ENCODE measurements at places on chromosomes 12 and 14.
A peak's percentile ranks its signal among the peaks of the same experiment; 100 is the strongest.

GRCh38 chr14:69879175-69880043 is at the start of gene SMOC1:
SMOC1 (plus strand) TSS chr14:69879416; CDS start chr14:69879679, 263 bp downstream.
- no peak for DNase-seq

GRCh38 chr12:57625261-57626032 is 7.6 kb downstream of the B4GALNT1 start:
- DNase-seq, result no peak

- peak; percentile 98 for DNase-seq
Observed at GRCh38 chr12:12891080-12891880, at the start of gene GPRC5A. GPRC5A (plus strand) TSS chr12:12891562; CDS start chr12:12908250, 16,688 bp downstream.

DNA sequence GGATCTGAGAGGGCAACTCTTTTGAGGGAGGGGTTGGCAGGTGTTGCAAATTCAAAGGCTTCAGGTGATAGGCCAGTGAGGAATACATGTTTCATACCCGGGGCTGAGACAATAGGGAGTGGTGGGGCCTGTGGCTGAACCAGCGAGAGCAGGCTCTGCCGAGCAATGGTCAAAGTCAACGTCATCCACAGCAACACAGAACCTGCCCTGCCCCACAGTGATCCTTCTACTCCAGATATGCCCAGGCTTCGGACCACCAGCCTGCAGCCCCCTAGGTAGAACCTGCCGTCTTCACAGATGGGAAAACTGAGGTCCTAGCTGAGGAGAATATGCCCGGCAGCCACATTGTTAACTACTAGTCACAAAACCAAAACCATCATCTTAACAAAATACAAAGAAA is 4.1 kb downstream of the SERPINA1 start:
- DNase-seq, result no peak

DNA sequence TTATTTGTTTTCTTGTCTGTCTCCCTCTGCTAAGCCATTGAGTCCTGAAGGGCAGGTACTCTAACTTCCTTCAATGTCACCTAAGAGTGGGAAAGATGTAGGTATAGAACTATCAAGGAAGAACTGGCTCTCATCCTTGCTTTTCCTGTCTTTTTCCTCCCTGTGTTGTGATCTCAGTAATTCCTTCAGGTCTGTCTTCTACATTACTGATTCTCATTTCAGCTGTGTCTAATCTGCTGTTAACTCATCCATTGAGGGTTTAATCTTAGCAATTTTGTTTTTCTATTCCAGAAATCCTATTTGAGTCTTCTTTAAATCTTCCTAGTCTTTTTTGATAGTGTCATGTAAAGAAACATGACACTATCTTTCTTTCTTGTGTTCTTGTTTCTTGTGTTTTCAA is 124.5 kb upstream of the PLXNC1 start:
- DNase-seq, result no peak

DNA sequence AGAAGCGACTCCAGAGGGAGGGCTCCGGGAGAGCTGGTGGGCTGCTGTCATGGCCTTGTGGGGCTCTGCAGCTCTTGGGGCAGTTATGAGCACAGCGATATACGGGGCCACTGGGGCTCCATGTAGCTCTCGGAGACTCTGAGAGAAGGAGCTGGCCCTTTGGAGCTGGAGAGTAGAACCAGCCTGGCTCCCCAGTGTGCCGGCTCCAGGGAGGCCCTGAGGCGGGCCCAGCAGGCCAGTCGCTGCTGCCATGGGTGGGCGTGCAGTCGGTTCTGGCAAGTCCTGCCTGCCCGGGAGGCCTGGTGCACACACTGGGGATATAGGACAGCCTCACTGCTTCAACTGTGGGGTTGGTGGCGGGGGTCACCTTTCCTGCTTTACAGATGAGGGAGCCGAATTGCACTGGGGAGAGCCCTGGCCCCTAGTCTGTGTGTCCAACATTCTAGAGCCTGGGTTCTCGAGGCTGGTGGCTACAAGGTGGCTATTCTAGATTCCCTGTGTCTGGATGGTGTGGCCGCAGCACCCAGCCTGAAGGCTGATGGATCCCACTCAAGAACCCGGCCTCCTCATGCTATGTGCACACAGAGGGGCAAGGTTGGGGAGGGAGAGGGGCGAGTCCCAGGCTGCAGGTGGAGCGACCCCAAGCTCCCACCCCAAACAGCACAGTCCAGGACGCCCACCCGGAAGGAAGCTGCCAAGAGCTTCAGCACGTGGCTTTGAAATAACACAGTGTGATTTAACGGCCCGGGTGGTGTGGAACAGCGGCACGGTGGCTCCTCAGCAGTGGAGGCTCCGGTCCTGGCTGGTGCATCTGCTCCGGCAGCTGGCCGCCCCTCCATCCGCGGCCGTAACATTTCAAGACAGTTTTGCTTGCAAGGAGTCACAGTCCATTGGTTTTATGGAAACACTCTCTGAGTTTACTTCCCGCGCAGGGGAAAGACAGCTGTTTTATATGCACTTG is 188.3 kb upstream of the C14orf180 start:
- DNase-seq, result no peak

DNA sequence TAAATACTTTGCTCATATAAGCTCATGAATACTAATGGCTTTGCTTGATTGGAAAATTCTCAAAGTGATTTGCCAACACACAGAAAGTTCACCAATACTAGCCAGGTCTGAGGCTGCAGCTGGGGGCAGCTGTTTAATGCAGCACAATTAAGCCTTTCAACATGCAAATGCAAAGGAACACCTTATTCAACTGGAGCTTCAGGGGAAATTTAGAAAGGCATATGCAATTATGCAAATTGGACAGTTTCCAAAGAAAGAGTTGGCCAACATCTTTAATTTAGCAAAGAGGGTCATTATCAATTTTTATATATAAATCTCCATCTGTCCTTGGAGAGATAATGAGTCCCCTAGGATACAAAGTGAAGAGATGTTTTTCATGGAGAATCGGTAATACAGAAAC is 40.2 kb upstream of the OTOGL start:
- DNase-seq, result no peak

DNA sequence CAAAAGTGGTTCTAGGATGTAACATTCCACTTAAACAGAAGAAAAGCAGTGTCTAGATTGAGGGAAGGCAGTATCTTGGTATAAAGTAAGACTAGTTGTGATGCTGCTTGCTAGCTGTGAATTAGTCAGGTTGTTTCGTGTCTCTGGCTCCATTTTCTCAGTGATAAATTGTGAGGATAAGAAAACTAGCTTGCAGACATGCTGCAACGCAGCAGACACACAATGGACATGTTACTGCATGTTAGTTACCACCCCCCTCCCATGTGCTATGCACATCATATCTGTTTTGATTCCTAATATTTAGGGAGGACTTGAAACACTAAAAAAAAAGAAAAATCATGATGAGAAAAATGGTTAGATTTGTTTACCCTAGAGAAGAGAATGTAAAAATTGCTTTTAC is 2.9 kb downstream of the CCNK start:
- DNase-seq, result no peak

GRCh38 chr14:36300337-36300736 is 20.1 kb downstream of the MBIP start:
- DNase-seq, result peak; percentile 34

- no peak for DNase-seq
Observed at GRCh38 chr14:86673523-86673969, 1143.6 kb downstream of the FLRT2 start.

GRCh38 chr12:51994959-51995358 is 11.8 kb upstream of the TAMALIN start:
- DNase-seq, result no peak

GRCh38 chr12:71691504-71692129 is 5.7 kb downstream of the TMEM19 start:
- DNase-seq, result no peak

- peak; percentile 50 for DNase-seq
Observed at GRCh38 chr12:45216230-45216982, 511 bp downstream of the ANO6 start.

DNA sequence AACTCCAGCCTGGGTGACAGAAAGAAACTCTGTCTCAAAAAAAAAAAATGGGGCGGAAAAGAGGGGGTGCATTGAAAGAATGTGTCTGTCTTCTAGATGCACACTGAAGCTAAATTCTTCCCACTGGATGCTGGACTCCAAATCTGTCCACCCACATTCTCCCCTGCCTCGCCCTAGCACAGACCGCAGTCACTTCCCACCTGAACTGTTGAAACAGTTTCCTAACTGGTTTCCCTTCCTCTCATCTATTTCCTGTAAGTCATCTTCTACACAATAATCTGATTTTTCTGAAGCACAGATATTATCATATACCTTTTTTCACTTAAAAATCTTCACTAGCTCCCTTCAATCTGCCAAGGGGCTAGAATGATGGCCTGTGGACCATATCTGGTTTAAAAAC is 1.5 kb upstream of the HCAR1 start:
- DNase-seq, result no peak

- no peak for DNase-seq
Observed at GRCh38 chr12:76920172-76921099, 41.6 kb upstream of the CSRP2 start.

DNA sequence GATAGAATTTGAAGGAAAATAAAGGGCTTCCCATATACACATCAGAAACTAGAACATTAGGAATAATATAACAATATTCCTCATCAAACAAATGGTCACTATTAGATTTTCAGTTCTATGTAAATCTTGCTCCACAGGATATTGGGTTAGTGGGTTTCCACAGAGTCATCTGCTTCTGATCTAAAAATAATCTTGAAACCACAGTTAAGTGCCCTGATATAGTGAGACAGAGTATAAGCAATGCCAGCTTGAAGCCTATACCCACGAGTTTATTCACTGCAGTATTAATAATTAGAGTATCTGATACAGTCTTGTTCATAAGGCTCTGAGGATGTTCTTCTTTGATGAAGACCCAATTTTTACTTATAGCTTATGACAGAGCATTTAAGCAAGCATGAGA is 74.5 kb upstream of the ATF7IP start:
- DNase-seq, result no peak

DNA sequence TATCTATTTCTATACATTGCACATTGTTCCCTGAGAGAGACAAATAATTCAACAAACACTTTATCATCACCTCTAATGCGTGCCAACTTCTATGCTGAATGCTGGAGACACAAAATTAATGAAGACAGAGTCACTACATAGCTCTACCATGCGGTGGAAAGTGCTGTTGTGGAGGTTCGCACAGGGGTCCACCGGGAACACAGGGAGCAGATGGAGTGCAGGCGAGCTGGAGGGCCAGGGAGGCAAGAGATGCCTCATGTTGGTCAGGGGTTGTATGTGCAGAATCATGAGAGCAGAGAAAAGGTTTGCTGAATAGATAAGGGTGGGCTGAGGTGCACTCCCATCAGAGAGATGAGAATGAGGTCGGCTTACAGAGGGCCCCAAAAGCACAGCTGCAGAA is 25.2 kb downstream of the FAM234B start:
- DNase-seq, result no peak

GRCh38 chr12:110698171-110698902 is 9.4 kb upstream of the HVCN1 start:
- DNase-seq, result peak; percentile 89

GRCh38 chr12:117361347-117361751 is at the start of gene NOS1:
NOS1 (minus strand) TSS chr12:117361626; CDS start chr12:117331069, 30,557 bp downstream.
- DNase-seq, result no peak

- peak; percentile 88 for DNase-seq
Observed at GRCh38 chr12:108622421-108622820, 11.3 kb downstream of the SELPLG start.

- DNase-seq, result peak; percentile 13
Observed at GRCh38 chr12:98185606-98186005, 329.8 kb upstream of the TMPO start.

GRCh38 chr14:92902191-92902590 is 20.8 kb upstream of the CHGA start:
- DNase-seq, result no peak

DNA sequence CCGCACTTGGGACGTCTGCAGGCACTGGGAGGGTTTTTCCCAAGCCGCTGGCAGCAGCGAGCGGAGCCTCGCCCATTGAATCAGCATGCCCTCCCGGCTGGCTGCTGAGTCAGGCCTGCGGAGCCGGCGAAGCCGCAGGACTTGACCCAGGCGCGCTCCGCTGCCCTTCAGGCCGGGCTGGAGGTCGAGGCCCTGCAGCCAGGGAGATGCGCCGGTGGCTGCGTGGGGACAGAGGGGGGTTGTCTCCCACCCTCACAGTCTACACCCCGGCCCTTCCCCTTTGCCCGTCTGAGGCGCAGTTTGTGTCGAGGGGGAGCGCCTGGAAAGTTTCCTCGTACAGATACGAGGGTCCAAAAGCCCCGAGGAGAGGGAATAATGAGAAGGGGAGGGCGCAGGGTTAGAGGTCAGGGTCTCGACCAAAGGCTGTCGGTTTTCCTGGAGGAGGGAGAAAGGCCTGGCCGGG is 759 bp upstream of the KLC1 start:
- DNase-seq, result peak; percentile 77

- DNase-seq, result no peak
Observed at GRCh38 chr12:44654646-44655639, 221.2 kb downstream of the NELL2 start.

DNA sequence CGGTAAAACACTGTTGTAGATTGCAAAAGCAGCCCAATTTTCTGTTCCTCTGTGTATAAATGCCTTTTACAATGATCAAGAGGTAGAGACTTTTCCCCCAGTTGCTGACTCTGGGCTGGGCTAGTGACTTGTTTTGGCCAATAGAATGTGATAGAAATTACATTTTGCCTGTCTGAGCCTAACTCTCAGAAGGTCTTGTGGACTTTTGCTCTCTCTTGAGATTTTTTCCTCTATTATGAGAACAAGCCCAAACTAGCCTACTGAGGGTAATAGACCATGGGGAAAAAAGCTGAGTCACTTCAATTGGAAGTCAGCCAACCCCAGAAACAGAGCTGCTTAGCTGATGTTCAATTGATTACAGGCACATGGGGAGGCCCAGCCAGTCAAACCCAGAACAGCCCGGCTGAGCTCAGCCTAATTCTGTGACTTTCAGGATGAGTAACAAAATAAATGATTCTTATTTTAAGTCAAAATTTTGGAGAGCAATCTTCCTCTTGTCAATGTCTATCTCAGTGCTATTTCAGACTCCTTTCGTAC is 61.4 kb downstream of the MYF5 start:
- DNase-seq, result peak; percentile 79

DNA sequence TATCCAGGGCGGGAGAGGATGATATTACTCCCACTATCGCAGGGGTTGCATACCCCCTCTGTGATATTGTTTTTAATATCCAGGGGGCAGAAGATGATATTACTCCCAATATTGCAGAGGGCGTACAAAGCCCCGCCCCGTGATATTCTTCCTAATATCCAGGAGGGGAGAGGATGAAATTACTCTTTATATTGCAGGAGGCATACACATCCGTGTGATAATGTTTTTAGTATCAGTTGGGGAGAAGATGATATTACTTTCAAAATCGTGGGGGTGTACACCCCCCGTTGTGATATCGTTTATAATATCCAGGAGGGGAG is 52.9 kb upstream of the OXA1L start:
- DNase-seq, result no peak

DNA sequence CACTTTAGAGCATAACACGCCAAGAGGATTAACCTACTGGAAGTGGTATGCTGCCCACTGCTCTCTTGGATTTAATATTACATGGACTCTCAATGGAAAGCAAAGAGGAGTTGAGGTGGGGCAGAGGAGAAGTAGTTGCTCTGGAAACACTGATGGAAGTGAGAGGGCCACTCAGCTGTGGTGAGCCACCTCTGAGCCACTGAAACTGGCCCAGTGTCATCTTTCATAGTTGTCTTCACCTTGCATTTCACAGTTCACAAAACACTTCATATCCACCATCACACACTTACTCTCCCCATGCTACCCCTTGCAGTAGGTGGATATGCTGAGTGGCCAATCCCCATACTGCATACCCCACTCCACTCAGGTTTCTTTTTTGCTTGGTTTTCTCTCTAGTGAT is 12.2 kb upstream of the PCED1B start:
- DNase-seq, result no peak

GRCh38 chr14:50998612-50999011 is 54.3 kb upstream of the PYGL start:
- DNase-seq, result no peak

All from M059J (cell line).